Right atrium auricular region (tissue), 2 donors: ENCODE measurements at places on chromosomes 13 and 19. TPM values are rescaled to one million over a fixed set of nuclear protein-coding genes. Genes with fewer than 3 reads are reported as not detected.

DNA sequence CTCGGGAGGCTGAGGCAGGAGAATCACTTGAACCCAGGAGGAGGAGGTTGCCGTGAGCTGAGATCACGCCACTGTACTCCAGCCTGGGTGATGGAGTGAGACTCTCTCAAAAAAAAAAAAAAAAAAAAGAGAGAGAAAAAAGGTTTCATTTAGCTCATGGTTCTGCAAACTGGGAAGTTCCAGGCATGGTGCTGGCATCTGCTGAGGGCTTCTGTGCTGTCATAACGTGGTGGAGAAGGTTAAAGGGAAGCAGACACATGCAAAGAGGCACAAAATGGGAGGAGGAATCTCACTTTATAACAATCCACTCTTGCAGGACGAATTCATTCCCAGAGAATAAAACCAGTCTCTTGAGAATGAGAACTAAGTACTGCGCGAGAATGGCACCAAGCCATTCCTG is 34.9 kb upstream of the SIAH3 start:
- DNase-seq = no peak

GRCh38 chr19:45667620-45668341 is at the start of gene GIPR:
GIPR (plus strand) TSS chr19:45668221; CDS start chr19:45669521, 1,300 bp downstream.
- DNase-seq = peak; percentile 61

DNA sequence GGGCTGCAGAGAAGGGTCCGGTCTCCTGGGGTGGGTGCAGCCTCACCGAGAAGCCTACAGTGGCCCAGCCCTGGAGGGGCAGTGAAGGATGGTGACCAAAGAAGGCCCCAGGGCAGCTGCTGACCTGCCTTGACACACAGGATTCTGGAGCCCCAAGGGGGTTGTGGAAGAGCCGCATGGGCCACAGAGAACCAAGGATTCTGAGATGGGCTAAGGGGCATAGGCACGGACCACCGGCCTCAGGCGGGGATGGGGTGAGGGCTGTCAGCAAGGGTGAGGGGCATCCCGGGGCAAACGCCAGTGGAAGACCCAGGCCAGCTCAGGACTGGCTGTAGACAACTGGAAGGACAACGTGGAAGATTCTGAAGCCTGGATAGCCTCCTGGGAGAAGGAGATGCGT is 151.6 kb downstream of the TEX29 start:
- DNase-seq = no peak

- DNase-seq = no peak
Observed at GRCh38 chr19:50837300-50837699, 3.9 kb upstream of the KLK15 start.

The ZNF221 gene
- total RNA-seq = 3.0 TPM

DNA sequence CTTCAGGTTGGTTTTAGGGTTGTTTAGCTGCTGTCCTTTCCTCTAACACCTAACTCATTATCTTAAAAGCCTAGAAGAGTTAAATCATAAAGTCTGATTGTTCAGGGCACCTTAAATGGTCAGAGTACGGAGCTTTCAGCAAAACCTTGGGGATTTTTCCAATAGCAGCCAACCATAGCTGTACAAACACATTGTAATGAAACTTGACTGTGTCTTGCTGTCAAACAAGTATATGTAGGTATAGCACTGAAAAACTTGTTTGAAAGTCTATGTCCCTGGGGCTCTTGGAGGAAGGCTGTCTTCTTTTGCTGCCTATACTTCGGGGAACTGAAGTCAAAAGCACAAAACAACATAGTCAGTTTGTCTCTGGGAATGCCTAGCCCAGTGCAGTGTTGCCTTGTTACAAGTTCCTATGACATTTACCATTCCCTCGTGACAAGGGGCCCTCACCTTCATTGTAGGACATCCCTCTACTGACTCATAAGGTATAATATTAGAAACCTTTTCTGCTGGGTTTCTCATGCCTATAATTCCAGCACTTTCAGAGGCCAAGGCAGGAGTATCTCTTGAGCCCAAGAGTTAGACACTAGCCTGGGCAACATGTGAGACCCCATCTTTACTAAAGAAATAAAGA is 474.5 kb upstream of the NBEA start:
- DNase-seq = no peak

The RUBCNL gene
- total RNA-seq = 1.5 TPM

The ZNF66 gene
- total RNA-seq = 2.3 TPM

- no peak for DNase-seq
Observed at GRCh38 chr19:5892772-5893275, 10.8 kb downstream of the NDUFA11 start.

DNA sequence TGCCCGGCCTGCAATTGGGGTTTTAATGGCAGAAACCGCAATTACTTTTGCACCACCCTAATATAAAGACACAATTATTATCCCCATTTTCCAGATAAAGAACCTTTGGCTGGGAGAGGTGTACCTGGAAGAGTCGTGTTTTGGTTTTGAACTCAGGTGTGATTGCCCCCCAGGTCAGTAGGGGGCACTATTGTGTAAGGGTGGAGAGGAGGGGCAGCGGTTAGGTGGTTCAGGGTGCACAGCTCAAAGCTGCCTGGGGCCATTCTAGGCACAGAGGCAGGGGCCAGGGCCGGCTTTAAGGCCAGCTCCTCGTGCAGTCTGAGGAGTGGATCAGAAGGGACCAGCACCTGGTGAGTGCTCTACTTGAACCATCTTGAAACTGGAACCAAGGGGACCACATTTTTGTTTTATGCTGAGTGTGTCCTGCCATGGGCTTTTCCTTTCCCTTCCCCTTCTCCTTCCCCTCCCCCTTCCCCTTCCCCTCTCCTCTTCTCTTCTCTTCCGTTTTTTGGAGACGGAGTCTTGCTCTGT is 5.8 kb upstream of the FCGRT start:
- DNase-seq = no peak

The TDRD12 gene
- 0.28 TPM for total RNA-seq

The LRRC4B gene
- total RNA-seq = 1.6 TPM

The ZNF132 gene
- total RNA-seq = 2.7 TPM

DNA sequence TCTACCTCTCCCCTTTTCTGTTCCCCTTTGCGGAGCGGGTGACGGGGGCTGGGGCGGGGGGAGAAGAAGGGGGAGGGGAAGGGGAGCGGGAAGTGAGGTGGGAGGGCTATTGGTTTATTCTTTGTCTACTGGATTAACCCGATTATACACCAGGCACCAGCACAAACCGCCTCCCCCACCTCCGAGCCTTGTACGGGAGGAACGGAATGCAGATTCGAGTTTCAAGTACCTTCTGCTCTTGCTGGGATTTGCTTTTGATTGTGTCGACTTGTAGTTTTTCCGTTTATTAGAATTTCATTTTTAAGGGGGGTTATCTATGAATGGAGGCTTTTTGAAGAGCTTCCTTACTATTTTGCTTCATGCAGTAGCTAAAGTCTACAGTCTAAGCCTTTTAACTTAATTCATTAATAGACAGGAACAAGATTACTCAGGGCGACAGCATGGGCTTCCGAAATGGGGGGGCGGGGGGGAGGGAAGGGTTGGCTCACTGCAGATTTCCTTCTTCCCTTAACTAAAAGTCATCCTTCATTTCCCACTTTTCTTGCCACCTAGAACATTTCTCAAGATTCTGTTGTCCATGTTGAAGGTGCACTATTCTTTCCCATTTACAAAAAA is 937 bp upstream of the SPRY2 start:
- peak; percentile 67 for DNase-seq

DNA sequence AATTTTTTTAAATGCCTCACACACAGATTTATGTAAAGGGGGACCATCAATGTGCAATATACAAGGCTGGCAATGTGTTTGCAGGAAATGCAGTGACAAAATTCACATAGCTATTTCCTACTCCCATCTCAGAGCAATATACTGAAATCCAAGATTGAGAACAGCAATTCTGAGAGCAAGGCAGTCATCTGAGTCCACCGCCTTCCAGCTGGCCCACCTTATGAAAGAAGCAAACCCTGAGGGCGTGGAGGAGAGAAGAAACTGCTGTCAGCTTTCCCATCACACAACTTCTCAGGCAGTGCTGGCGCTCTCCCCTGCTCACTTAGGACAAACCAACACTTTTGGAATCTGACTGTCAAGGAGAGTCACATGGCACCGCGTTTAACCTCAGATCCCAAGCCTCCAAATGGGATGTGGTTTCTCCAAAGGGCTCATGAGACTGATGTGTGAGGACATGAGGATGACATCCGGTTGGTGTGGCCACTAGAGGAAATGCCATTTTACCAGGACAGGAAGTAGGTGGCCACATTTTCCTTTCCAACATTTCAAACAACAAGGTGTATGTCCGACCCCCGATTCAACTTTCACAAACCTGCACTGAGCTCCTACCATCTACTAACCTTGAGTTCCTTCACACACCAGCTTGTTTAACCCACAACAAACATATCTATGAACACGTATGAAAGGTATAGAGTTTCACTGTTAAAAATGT is 3.7 kb upstream of the DOCK9 start:
- no peak for DNase-seq

GRCh38 chr19:13823256-13823655 is 28.0 kb downstream of the ZSWIM4 start:
- DNase-seq = no peak

DNA sequence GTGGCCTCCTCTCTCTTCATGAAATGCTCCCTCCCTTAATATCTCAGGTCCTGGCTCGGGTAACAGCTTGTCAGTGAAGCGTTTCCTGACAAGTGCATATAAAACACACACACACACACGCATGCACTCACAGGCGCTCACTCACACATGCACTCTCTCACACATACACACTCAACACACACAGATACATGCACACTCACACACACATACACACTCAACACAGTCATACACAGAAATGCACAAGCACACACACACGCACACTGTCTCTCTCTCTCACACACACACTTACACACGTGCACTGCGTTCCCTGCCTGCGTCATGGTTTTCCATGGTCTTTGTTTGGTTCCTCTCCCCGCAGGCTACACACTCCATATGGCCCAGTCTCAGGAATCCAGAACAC is 344.1 kb downstream of the UQCRFS1 start:
- DNase-seq = no peak

The ZNF541 gene
- not detected for total RNA-seq

DNA sequence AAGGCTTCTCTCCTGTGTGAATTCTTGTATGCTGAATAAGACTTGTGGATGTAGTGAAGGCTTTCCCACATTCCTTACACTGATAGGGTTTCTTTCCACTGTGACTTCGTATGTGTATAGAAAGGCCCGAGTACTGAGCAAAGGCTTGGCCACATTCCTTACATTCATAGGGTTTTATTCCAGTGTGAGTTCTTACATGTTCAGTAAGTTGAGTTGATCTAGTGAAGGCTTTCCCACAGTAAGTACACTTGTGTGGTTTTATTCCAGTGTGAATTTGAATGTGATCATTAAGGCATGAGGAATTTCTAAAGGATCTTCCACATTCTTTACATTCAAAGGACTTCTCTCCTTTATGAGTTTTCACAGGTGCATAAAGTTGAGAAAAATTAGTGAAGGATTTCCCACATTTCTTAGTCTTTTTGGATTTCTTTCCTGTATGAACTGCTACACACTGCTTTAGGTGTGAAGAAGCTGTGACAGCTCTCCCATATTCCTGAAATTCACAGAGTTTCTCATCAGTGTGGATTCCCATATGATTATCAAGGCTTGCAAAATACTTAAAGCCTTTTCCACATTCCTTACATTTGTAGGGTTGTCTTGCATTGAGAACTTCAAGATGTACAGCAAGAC is 10.4 kb downstream of the ZNF561 start:
- DNase-seq = no peak

- no peak for DNase-seq
Observed at GRCh38 chr19:6588508-6589345, 2.2 kb downstream of the CD70 start.

The ZNF525 gene
- 3.2 TPM for total RNA-seq

GRCh38 chr19:17489392-17490030 is 19.2 kb downstream of the SLC27A1 start:
- no peak for DNase-seq

GRCh38 chr19:46919324-46919723 is 58.5 kb downstream of the ARHGAP35 start:
- DNase-seq = no peak

- DNase-seq = no peak
Observed at GRCh38 chr13:45817833-45818232, 33.7 kb downstream of the SIAH3 start.

DNA sequence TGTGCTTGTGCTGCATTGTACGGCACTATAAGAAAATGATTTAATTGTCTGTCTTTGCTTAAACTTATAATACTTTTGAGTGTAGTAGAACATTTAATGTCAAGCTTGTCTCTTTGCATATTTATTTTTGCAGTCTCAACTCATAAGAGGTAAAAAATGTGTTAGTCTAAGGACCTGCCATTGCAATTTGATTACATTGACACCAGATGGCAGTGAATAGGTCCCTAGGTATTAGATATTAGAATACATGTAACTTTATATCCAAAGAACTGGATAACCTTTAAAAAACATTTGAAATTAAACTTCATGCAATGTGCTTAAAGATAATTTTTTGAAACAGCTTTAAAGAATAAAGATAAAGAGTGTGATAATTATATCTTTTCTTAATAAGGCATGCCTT is 1421.3 kb downstream of the OLFM4 start:
- DNase-seq = no peak

The UPF1 gene
- 61.5 TPM for total RNA-seq

DNA sequence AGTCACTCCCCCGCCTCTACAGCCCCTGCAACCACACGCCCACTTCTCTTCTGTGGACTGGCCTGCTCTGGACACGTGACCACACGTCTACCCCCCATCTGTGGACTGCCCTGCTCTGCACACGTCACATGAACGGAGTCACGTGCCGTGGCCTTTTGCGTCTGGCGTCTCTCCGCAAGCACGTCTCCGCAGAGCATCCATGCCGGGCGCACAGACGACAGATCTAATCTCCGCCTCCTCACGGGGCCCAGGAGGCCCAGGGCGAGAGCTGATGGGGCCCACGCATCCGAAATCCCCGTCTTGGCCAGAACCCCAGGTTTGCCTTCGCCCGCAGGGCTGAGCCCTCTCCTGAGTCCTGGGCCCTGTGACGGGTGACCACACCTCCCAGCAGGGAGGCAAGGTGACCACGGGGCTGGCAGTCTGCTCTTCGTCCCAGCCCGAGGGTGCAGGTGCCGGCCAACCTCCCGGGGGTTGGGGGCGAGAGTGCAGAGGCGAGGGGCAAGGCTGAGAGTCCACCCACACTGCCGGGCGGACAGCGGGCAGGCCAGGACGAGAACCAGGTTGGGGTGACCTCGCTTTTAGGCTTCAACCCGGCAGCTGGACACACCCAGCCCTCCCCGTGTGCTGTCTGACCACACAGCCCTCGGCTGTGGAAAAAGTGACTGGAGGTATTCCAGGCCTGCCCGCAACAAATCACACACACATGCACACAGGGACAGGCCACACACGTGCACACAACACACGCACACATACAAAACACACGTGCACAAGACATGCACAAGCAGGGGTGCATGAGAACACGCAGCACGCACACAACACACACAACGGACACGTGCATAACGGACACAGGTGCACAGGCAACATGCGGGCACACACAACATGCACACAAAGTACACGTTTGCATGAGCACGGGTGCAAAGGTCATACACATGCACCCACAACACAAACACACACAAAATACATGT is 3.9 kb downstream of the SBNO2 start:
- no peak for DNase-seq

GRCh38 chr13:113060557-113061270 is 44.9 kb upstream of the F7 start:
- DNase-seq = no peak

The AKAP11 gene
- total RNA-seq = 24.2 TPM
